ENCODE measurements at places on chromosomes 3 and 15.

- DNase-seq: no peak
Measured at GRCh38 chr3:97932387-97932801, 39.8 kb downstream of the RIOX2 start.

- DNase-seq: no peak
Measured at GRCh38 chr3:156493887-156494286, 61.0 kb downstream of the SSR3 start.

- DNase-seq: no peak
Measured at GRCh38 chr15:68348081-68348480, 70.5 kb downstream of the FEM1B start.

GRCh38 chr3:139231555-139232281, 112.1 kb upstream of the MRPS22 start:
- DNase-seq: no peak

GRCh38 chr3:60983906-60984305, 267.3 kb downstream of the FHIT start:
- DNase-seq: no peak

GRCh38 chr15:71002316-71002715, 109.7 kb downstream of the LRRC49 start:
- no peak for DNase-seq

- no peak for DNase-seq
Measured at GRCh38 chr3:13137941-13138832, 65.0 kb upstream of the IQSEC1 start.

DNA sequence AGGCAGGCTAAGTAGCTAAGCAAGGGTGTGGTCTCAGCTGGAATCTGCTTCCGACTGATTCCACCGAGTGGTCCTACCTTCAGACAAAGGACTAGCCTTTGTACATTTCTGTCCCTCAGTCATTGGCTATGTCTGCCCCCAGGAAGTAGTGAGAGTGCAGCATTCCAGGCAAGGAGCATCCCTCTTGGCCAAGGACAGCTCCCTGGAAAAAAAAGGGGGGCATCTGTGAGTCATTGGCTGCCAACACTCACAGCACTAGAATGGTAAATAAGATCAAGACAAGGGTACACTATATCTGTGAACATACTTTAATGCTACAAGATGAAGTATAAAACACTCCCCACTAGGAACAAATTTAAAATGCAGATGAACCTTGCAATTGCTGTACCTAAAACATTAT, 66.8 kb downstream of the STAC start:
- no peak for DNase-seq

DNA sequence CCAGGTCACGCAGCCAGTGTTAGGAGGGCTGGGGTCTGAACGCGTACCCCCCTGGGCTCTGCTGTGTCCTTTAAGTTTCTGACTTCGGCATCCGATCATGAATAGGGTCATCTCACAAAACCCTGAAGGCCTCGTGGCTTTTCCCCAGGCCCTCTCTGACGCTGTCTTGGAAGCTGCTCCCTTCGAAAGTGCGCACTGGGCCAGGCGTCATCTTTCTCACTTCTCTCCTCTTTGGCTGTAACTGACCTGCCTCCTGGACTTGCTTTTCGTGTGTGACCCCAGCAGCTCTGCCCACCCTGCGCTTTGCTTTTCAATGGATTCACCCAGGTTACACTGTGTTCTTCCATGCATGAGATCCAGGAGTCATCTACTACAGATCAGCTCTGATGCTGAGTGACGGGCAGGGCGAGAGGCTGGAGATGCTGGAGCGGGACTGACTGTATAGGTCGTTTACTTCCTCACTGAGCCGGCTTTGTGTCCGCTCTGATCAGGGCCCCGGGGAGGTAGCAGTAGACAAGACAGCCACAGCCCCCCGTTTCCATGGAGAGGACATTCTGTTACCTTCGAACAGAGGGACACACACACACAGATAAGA, 45.0 kb upstream of the PCSK6 start:
- no peak for DNase-seq
